ENCODE measurements at places on chromosomes 4 and X. TPM values are rescaled to one million over a fixed set of nuclear protein-coding genes. Genes with fewer than 3 reads are reported as not detected.

ETDA gene
- total RNA-seq = not detected

SLAIN2 gene
- total RNA-seq = 17.1 TPM

SGMS2 gene
- 36.9 TPM for total RNA-seq

CCNG2 gene
- total RNA-seq = 13.5 TPM

MAGEA3 gene
- total RNA-seq = not detected

SSX1 gene
- not detected for total RNA-seq

ASB11 gene
- 0.52 TPM for total RNA-seq

MTMR8 gene
- 4.9 TPM for total RNA-seq

STAP1 gene
- total RNA-seq = not detected

ADH7 gene
- not detected for total RNA-seq

TMEM271 gene
- total RNA-seq = not detected

SSX4 gene
- not detected for total RNA-seq

FAM9C gene
- not detected for total RNA-seq

GPR143 gene
- total RNA-seq = 2.3 TPM

NR3C2 gene
- total RNA-seq = 18.8 TPM

ADH1A gene
- 0.26 TPM for total RNA-seq

TMEM31 gene
- not detected for total RNA-seq

SPIN4 gene
- 3.9 TPM for total RNA-seq

UCHL1 gene
- 103 TPM for total RNA-seq

F8A3 gene
- 17.1 TPM for total RNA-seq

SULT1B1 gene
- total RNA-seq = 4.0 TPM

FRG2 gene
- not detected for total RNA-seq

MAGEA1 gene
- total RNA-seq = not detected

RTL9 gene
- not detected for total RNA-seq

ARR3 gene
- not detected for total RNA-seq

MAGEA12 gene
- total RNA-seq = not detected

SCOC gene
- 36.1 TPM for total RNA-seq

EDNRA gene
- 1.3 TPM for total RNA-seq

TLR2 gene
- 9.9 TPM for total RNA-seq

CSAG2 gene
- total RNA-seq = not detected

GAGE12H gene
- not detected for total RNA-seq

CAPN6 gene
- 1.8 TPM for total RNA-seq

ADGRL3 gene
- total RNA-seq = 0.33 TPM

PDZD4 gene
- total RNA-seq = 1.6 TPM
